CD4-positive, alpha-beta T cell treated with Interferon gamma for 1 hour (primary cell): ENCODE measurements at places on chromosomes 2 and 18.

DNA sequence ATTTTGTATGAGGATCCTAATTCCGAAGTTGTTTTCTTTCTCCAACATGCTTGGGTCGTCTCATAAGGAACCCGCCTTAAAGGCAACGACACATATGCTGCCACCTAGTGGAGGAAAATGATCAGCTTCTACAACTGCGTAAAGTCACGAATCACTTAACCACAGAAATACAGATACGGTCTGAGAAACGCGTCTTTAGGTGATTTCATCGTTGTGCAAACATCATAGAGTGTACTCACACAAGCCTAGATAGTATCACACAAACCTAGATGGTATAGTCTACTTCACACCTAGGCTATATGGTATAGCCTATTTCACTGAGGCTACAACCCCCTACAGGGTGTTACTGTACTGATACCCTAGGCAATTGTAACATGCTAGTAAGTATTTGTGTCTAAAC, 13.1 kb downstream of the GNLY start:
- peak; percentile 58 for DNase-seq

GRCh38 chr2:149466635-149467034, 120.9 kb downstream of the MMADHC start:
- no peak for DNase-seq

GRCh38 chr2:37376421-37377186, 32.2 kb downstream of the QPCT start:
- no peak for DNase-seq

GRCh38 chr18:57219964-57220363, 73.1 kb downstream of the BOD1L2 start:
- no peak for DNase-seq

GRCh38 chr18:70454704-70455322, 166.0 kb downstream of the SOCS6 start:
- no peak for DNase-seq

GRCh38 chr2:240926516-240927389, 20.6 kb downstream of the CROCC2 start:
- no peak for DNase-seq

- no peak for DNase-seq
These were observed 4.3 kb downstream of the GMCL1 start for GRCh38 chr2:69833752-69834151.

DNA sequence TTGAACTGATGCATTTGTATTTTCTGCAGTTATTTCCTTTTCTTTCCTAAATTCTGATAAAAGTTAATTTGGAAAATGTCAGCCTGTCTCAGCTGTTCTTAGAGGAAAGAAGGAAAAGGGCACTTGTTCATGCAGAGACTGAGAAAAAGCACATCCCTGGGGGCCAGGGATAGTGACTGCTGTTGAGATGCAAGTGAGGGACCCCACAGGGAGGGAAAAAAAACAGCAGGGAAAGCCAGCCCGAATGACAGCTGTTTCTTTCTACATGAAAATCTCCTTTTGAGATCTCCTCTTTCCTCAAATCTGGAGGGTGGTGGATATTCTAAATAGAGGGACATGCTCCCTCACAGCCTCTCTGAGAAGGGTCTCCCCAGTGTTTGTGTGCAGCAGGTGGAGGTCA, 14.0 kb upstream of the MTA3 start:
- DNase-seq: no peak

GRCh38 chr2:28621172-28622100, 125.6 kb downstream of the PLB1 start:
- peak; percentile 93 for DNase-seq

DNA sequence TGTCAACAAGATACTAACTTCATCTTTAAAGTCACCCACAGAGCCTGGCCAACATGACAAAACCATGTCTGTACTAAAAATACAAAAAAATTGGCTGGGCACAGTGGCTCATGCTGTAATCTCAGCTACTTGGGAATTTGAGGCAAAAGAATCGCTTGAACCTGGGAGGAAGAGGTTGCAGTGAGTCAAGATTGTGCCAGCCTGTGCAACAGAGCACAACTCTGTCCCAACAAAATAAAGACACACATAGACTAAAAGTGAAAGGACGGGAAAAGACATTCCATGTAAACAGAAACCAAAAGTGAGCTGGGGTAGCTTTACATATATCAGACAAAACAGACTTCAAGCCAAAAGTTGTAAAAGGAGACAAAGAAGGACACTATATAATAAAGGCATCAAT, 34.8 kb downstream of the USP34 start:
- no peak for DNase-seq

- DNase-seq: no peak
These were observed 20.7 kb upstream of the TEX51 start for GRCh38 chr2:126877861-126878565.

GRCh38 chr18:75207310-75208154, 1.4 kb downstream of the PTGR3 start:
- peak; percentile 9 for DNase-seq

- DNase-seq: no peak
These were observed 22.3 kb downstream of the PXDN start for GRCh38 chr2:1721706-1722646.

GRCh38 chr2:39607538-39608262, 58.0 kb upstream of the TMEM178A start:
- no peak for DNase-seq

DNA sequence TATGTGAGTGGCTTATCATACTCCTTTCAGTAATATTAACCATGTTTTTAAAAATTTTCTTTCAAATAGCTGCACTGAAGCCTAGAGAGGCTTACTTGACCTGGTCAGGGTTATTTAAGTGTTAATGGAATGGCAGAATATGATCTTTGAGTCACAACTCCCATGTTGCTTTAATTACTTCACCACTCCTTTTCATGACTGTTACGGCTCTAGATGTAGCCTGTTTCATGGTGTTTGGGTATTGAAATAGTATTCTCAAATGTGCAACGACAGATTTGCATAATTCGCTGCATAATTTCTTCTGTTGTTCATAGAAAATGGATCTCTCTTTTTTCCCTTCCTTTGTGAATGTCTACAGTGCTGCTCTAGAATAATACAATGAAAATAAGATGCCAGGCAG, 51.6 kb upstream of the PLA2R1 start:
- DNase-seq: no peak

GRCh38 chr2:41847744-41848441, 199.9 kb upstream of the PKDCC start:
- no peak for DNase-seq

- no peak for DNase-seq
These were observed 312.6 kb downstream of the PTPRM start for GRCh38 chr18:7879717-7880116.

DNA sequence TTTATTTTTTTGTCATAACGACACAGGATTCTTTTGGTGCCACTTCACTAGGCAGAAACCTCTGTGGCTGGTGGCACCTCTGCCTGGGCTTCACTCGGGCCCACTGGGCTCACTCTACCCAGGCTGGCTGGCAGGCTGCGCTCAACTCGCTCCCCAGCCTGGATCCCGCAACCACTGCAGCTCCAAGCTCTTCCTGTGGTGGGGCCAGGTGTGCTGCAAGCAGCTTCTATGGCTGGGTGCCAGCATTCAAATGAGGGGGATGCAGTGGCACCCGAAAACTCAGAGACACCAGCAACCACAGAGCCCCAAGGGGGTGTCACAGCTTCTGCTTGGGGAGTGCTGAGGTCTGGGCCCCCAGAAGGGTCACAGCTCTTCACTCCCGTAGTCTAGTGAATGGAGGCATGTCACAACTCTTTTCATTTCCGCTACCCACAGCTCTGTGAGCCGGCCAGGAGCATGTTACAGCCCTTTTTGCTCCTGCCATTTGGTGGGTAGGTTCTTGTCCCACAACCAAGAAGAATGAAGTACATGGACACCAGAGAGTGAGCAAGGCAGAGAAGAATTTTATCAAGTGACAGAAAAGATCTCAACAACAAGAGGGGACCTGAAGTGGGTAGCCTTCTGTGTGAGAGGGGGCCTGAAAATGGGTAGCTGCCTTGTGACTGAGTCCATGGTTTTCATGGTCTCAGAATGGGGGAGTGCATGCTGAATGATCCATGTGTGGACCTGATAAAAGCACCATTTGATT, 170.1 kb downstream of the UBR3 start:
- no peak for DNase-seq

- DNase-seq: no peak
These were observed 117.5 kb downstream of the MMADHC start for GRCh38 chr2:149470046-149470445.

GRCh38 chr18:61502472-61502871, 169.2 kb downstream of the CDH20 start:
- DNase-seq: no peak

DNA sequence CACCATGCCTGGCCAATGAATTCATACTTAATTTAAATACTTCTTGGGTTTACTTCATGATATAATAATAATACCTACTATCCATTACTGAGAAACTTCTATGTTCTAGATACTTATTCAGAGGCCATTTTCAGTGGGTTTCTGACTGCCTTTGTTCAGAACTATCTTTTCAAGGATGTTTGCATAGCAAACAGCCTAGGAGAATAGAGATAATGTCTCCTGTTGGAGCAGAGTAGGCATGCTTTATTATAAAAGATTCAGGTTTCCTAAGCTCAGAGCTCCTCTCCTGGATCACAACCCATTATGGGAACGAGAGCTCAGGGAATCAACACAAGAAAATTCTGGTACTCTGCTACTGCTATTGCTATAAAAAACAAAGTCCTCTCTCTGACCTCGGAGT, 11.1 kb downstream of the FASTKD1 start:
- DNase-seq: no peak

DNA sequence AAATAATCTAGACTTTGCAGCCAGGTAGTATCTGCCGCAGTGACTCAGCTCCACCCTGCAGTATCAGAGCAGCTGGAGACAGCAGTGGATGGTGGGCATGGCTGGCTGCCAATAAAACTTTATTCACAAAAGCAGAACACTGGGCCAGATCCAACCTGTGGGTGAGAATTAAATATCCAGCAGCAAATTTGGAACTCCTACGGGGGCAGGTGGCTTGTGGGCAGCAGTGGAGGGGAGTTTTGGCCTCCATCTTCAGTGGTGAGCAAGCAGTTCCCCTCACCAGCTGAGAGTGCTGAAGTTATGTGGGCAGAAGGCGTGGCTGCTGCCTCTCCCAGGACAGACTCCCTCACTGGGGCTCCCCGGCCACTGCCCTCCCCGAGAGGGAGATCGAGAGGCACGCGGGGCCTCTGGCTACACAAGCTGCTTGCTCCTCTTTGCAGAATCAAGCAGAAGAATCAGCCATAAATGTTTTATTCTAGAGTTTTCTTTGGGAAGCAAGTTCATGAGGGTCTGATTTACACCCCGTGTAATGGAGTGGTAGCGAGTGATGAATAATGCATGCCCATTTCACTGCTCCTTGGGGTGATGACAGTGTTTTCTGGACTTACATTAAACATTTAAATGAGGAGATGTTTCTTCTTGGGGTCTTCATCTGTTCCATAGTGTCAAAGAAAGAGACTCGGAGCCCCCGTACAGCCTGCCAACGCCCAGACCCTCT, 204.3 kb downstream of the SEPTIN10 start:
- no peak for DNase-seq

- no peak for DNase-seq
These were observed 82.3 kb downstream of the ARHGAP28 start for GRCh38 chr18:6811816-6812215.

DNA sequence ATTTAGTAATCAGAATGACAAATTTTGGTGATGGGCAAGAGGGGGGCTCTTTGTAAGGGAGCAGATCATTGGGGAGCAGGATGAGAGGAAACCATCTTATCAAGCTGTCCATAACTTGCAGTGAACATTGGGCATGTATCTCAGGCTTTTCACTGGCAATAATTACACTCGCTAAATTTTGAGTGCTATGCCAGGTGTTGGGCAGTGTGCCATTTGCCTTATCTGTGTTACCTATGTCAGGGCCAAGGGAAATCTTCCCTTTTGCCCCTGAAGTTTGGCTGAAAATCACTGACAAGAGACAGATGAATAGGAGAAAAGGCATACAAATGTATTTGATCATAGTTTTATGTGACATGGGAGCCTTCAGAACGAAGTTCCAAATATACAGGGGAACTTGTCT, 39.0 kb downstream of the NOSTRIN start:
- DNase-seq: no peak

DNA sequence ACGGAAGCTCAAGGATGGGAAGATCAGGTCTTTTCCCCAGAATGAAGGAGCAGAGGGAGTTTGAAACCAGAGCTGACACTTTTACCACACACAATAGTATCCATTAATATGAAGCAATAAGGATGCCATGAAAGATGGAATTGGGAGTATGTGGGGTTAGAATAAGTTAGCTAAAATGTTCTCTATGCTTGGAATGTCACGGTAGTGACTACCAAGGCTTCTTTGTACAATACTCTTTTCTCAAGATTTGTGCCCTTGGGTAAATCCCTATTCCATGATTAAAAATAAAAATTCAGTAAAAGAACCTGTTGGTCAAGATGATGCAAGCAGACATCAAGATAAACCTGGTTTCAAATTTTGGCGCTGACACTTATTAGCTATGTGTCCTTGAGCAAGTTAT, 75.0 kb downstream of the NRXN1 start:
- no peak for DNase-seq

GRCh38 chr2:48749291-48750127, 6.0 kb downstream of the LHCGR start:
- no peak for DNase-seq

- DNase-seq: no peak
These were observed 120.3 kb upstream of the CAPN13 start for GRCh38 chr2:30927465-30928075.

DNA sequence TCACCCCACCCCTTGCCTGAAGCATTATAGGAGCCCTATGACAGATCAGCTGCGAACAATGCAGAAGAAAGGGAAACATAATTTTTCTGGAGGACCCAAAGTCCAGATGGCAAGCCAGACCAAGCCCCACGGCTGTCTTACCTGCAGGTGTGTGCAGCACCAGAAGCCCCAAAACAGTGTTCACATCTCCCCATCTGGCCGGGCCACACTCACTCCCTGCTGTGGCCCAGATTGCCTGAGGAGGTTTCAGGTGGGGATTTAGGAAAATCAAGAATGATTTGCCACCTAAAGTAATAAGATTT, 11.7 kb upstream of the STK17B start:
- no peak for DNase-seq

DNA sequence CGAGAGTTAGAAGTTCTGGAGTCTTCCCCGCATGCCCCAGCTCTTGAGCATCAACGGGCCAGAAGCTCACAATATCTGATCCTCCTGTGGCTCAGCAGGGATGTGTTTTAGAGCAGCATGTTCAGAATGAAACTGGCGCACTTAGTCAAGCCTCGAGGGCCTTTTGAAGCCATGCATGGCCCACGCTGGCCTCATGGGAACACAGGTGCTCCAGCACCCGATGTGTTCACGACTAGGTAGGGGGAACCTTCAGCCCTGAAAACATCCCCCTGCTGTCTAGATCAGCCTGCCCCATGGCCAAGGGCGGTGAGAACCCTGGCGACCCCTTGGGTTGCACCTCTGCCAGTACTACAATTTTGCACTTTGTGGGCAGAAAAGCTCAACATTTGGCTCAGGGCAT, 32.8 kb downstream of the MSH6 start:
- DNase-seq: no peak

DNA sequence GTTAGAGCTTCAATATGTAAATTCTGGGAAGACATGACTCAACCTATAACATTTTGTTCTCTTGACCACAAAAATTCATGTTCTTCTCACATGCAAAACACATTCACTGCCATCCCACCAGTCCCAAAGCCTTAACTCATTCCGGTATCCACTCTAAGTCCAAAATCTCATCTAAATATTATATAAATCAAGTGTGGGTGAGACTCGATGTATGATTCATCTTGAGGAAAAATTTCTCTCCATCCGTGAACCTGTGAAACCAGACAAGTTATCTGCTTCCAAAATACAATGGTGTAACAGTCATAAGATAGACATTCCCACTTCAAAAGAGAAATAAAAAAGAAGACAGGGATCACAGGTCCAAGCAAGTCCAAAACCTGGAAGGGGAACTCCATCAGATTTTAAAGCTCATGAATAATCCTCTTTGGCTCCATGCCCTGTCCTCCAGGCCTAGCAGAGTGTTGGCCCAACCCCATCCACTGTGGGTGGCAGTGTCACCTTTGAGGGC, 101.3 kb downstream of the RAD51AP2 start:
- no peak for DNase-seq
